ENCODE measurements at places on chromosomes 13 and 19.

- DNase-seq, result peak; percentile 71
These were observed 94.6 kb downstream of the KL start for GRCh38 chr13:33110713-33111413.

DNA sequence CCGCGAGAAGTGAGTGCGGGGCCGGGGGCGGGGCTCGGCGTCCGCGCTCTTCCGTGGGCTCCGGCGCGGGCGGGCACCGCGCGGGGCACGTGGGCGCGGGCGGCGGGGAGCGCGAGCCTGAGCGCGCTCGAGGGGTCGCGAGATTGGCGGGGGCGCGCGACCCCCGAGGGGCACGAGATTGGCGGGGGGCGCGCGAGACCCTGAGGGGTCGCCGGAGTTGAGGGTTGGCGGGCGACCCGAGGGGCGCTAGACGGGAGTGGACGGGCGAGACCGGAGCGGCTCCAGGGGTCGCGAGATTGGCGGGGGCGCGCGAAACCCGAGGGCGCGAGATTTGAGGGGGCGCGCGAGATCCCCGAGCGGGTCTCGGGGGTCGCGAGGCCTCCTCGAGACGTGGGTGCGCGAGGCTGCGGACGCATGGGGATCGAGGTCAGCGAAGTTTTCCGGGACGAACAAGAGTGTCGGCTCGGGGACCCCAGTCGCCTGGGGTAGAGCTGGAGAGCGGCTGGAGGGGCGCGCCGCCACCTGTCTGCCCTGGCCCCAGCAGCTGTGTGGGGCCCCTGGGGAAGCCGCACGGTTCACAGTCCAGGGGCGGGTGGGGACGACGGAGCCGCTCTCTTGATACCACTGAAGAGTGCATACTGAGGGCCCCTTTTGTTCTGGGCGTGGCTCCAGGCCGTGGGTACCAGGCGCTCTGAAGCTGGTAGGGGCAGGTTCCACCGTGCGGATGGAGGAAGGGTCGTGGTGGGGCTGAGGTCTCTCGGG is 682 bp downstream of the SSBP4 start:
- DNase-seq, result no peak

- no peak for DNase-seq
These were observed 18.4 kb upstream of the RNASEH2B start for GRCh38 chr13:50891206-50891605.

DNA sequence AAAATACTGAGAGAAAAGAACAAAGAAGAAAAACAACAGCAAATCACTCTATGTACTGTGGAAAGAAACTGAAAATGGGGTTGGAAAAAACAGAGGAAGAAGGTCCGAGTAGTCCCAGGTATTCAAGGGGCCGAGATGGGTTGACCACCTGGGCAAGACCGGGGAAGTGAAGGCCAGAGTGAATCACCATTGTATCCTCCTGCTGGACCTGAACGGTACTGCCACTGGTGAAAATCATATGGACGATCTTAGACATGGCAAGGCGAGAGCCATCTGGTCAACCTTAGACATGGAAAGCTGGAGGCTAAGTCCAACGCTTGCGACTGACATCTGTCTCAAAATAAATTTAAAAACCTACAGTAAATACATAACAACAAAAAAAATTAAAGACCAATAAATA is 44.4 kb upstream of the ZNF91 start:
- DNase-seq, result no peak

DNA sequence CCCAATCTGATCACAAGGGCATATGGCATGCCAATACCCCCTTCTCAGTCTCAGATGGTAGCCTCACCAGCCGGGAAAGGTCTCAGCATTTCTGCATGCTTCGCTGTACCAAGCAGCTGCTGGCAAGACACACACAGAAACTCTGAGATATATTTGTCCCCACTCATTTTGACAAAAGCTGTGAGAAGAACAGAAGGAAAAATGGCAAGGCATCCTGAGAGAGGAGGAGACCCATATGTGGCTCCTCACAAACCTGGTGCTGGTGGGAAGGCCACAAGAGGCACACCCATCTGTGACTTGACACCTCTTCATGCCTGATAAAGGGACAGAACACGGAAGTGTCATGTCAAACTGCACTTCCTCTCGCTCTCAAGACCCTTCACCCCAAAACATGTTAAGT is 36.7 kb upstream of the DOCK9 start:
- DNase-seq, result no peak

All from fibroblast of lung (primary cell).